Pancreas (tissue), 10 donors: ENCODE measurements at places on chromosomes 16 and 17. TPM values are rescaled to one million over a fixed set of nuclear protein-coding genes. Genes with fewer than 3 reads are reported as not detected.

HS3ST4 gene
- not detected for total RNA-seq

GAS7 gene
- total RNA-seq = 2.5 TPM

GRCh38 chr17:977166-977565 is 2.4 kb downstream of the NXN start:
- H3K4me1 ChIP-seq = no peaks in the 10 kb centered on the region
- peak overlapping the region; percentile 73 for H3K4me3 ChIP-seq
- no peaks in the 10 kb centered on the region for H3K27me3 ChIP-seq
- H3K27ac ChIP-seq = no peak overlapping the region
- no peak for DNase-seq
- H3K36me3 ChIP-seq = no peaks in the 10 kb centered on the region

DNA sequence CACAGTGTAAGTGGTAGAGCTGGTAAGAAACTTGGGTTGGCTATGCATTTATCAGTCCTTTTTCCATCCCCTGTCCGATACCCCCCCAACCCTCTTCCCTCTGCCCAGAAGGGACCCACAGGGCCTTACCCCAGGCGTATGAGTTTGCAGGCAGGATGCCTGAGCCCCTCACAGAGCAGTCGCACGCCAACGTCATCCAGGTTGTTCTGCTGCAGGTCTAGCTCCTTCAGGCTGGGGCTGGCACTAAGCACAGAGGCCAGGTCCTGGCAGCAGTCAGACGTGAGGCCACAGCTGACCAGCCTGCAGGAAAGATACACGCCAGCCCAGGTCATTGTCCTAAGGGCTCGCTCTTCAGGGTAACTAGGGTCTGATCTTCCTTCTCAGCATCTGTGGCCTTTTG is 45.0 kb downstream of the NLRP1 start:
- no peaks in the 10 kb centered on the region for H3K27me3 ChIP-seq
- DNase-seq = no peak
- H3K4me3 ChIP-seq = no peak overlapping the region
- no peaks in the 10 kb centered on the region for H3K4me1 ChIP-seq

GRCh38 chr17:81252326-81252986 is 13.3 kb downstream of the NDUFAF8 start:
- H3K27me3 ChIP-seq = no peaks in the 10 kb centered on the region
- no peaks in the 10 kb centered on the region for H3K4me1 ChIP-seq
- H3K4me3 ChIP-seq = no peak overlapping the region
- DNase-seq = no peak
- no peak overlapping the region for H3K27ac ChIP-seq

GRCh38 chr17:32915245-32915644 is 12.7 kb upstream of the TMEM98 start:
- H3K27me3 ChIP-seq = no peaks in the 10 kb centered on the region
- H3K4me1 ChIP-seq = peaks cover 13% of the 10 kb centered on the region
- H3K4me3 ChIP-seq = no peak overlapping the region
- DNase-seq = no peak
- no peaks in the 10 kb centered on the region for H3K36me3 ChIP-seq
- no peak overlapping the region for H3K27ac ChIP-seq

KRTAP4-4 gene
- not detected for total RNA-seq

GRCh38 chr17:7213895-7214299 is 5.7 kb downstream of the DLG4 start:
- H3K4me3 ChIP-seq = peak overlapping the region; percentile 48
- peak; percentile 86 for DNase-seq
- H3K4me1 ChIP-seq = no peaks in the 10 kb centered on the region
- peak overlapping the region; percentile 35 for H3K27ac ChIP-seq

SRL gene
- total RNA-seq = 0.24 TPM
